Lung microvascular endothelial cell (primary cell): ENCODE measurements at places on chromosomes 11 and 22. TPM values are rescaled to one million over a fixed set of nuclear protein-coding genes. Genes with fewer than 3 reads are reported as not detected.

GRCh38 chr22:29797351-29797750 is 30.2 kb downstream of the UQCR10 start:
- no peak for DNase-seq

The ABCG4 gene
- 0.22 TPM in 1 of 2 replicates, not detected in the other for total RNA-seq

DNA sequence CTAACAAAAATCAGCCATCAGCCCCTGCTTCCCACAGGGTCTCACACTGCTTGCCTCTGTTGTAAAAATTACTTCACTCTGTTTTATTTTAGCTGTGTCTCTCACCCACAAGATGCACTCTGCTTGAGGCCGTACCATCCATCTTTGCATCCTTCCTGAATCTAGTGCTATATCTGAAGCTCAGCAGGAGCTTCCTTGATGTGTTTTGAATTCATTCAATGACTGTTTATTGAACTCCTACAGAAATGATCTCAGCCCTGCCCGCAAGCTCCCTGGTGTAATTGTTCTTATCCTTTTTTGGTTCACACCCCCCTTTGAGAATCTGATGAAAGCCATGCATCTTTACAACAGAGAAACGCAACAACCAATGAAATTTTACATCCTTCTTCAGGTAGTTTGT is 310.2 kb upstream of the ZC3H12C start:
- no peak for DNase-seq

The ACER3 gene
- 10.7 and 13.5 TPM in 2 replicates for total RNA-seq

- no peak for DNase-seq
Observed at GRCh38 chr11:72735495-72736027, 16.6 kb downstream of the ARAP1 start.

- no peak for DNase-seq
Observed at GRCh38 chr11:10909141-10909883, 51.5 kb upstream of the ZBED5 start.

- DNase-seq = no peak
Observed at GRCh38 chr11:71236836-71237475, 15.4 kb downstream of the SHANK2 start.

DNA sequence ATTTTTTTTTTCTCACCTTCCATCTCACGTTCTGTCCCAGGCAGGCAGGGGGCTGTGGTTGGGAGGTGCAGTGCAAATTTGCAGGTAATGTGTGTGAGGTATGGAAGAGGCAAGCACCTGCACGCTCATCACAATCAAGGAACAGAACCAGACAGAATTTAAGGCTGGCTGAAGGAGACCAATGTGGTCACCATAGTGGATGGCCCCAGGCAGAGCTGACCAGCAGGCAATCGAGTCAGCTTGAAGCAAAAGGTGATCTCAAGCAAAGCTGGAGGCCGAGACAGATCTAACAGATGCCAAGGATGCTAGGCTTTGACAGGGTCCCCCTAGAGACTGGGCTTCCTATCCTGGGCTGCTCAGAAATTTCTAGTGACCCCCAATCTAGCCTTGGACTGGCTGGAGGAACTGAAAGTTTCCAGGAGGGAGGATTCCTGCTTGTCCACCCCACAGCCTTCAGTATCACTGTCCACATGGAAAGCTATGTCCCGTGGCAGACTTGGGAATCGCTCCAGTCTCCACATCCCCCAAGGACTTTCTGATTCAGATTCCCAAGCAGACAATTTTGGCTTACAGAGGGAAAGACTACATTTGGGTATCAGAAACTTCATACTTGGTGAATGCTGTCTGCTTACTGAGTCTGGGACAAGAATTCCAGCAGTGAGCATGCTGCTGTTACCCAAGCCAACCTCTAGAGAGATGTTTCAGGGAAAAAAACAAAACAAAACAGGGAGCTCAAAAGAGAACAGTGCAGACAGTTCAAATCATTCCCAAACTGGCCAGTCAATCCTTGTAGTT is 9.0 kb upstream of the MICAL3 start:
- no peak for DNase-seq

The MMP11 gene
- 3.4 and 5.0 TPM in 2 replicates for total RNA-seq

- no peak for DNase-seq
Observed at GRCh38 chr11:50423208-50423607, 390.5 kb downstream of the OR4C45 start.

DNA sequence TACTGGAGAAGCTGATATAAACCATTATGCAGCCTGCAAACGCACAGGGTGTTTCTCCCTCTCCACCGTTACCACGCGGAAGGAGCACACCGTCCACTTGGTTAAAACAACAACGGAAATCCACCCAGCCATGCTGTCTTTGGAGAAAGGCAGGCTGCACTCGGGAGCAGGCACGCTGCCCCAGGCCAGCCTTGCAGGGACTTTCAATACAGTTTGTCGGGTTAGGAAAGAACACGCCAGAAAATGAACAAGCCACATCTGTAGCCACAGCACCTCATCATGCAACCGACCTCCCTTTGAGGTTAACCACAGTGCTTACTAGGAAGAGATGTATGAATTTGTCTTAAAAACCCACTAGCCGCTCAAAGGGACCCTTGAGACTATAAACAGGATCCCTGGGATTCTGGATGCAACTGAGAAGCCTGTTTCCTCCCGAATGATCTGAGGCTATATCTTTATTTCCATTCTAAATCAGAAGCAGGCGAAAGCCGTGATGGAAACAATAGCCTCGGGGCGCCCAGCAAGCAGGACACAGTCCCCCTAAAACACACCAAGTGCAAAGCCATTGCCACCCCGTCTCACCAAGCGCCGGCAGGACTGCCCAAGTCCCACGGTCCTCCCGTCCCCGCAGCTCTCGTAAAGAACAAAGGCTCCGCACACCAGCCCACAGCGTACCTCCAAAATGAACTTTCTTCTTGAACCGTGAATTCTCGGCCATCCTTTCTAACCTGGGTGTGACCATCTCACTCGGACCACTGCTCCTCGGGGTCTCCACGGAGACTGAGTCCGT is 318.9 kb downstream of the CTTN start:
- DNase-seq = no peak

- DNase-seq = peak; percentile 14
Observed at GRCh38 chr11:108198833-108199232, 23.6 kb downstream of the NPAT start.

The RTN4R gene
- 0.65 and 0.79 TPM in 2 replicates for total RNA-seq

DNA sequence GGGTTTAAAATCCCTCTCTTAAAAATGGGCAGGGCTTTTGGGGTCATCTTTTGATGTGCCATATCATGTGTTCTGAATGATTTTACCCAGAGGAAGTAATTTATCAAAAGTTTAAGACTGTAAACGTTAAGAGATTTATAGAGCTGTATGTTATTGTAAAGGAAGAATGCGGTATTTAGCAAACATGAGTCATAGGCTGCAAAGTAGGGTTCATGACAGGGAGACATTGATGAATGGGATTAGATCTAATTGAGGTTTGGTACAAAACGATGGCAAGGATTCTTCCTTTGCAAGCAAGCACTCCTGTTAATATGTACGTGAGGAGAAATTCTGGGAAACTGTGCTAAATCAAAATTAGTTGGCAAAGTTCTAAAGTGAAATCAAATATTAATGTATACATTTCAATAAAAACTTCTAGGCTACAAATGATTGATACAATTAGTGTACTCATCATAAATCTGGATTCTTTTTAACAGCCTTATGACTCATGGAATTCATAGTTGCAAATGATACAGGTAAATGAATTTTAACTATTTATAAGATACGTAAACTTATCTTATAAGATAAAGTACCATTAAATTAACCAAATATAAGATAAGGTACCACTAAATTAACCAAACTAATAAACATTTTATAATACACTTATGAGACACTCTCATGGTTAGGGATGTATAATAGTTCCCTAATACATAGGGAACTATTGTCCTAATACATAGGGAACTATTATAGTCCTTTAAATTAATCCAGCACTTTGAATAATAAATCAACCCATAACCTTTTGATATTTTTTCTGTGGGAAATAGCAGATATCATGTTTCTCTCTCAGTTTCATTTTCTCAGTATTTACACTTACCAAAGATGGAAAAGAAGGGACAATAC is 58.4 kb downstream of the KIF18A start:
- no peak for DNase-seq

The JAML gene
- under 0.01 TPM in 1 of 2 replicates, not detected in the other for total RNA-seq
